NCI-H1930 (cell line): ENCODE measurements at places on chromosomes 7 and 10.

GRCh38 chr7:122970740-122971725 lies 24.5 kb downstream of the TAS2R16 start:
- DNase-seq, result no peak

- peak; percentile 3 for DNase-seq
Measured at GRCh38 chr7:39414224-39415035, 151.8 kb upstream of the YAE1 start.

GRCh38 chr10:9634466-9634865 lies 1383.2 kb upstream of the CELF2 start:
- no peak for DNase-seq

DNA sequence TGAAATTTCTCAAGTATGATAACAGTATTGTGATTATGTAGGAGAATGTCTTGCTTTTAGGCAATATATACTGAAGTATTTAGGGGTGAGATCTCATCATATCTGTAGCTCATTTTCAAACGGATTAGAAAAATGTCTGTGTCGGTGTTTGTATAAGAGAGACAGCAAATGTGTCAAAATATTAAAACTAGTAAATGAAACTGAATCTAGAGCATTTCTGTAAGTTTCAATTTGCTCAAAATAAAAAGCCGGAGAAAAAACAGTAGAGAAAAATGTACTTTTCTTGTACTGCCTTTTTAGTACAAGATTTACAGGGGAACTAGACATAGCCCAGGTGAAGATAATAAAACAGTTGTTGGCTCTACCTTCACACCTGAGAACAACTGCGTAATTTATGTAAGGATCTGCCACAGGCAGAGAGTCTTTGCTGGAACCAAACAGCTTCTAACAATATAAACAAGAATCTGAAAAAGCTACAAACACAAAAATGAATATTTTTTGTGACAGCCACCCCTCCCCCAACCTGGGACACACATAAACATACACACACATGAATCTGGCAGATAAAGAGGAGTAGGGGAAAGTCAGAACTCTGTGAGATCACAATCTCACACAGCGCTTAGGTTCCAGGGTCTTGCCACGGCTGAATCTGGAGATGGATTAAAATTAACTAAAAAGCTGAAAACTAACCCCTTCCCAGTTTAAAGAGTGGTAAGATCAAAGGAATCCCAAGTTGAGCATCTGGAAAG lies 153.3 kb downstream of the AVL9 start:
- no peak for DNase-seq

- no peak for DNase-seq
Measured at GRCh38 chr7:138257459-138258196, 181.4 kb downstream of the AKR1D1 start.
